ENCODE measurements at places on chromosomes 11 and 22. TPM values are rescaled to one million over a fixed set of nuclear protein-coding genes. Genes with fewer than 3 reads are reported as not detected.
A peak's percentile ranks its signal among the peaks of the same experiment; 100 is the strongest.

DNA sequence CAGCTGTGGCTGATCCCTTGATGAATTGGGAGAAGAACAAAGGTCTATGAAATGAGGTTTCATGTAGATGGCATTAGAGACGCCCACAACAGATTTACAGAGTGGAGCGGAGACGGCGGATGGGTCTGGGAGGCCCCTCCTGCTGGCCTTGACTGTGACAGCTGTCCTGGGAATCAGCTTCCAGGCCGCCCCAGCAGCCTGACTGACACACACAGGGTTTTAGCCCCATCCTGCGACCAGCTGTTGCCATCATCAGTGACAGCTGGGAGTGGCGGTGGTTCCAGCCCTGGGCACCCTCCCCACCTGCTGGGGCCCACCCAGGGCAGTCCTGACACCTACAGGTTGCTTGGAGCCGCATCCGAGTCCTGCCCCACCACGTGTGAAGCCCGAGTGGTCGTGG, 64.0 kb upstream of the PPP6R3 start:
- no peak for DNase-seq

The MS4A12 gene
- total RNA-seq, result not detected

DNA sequence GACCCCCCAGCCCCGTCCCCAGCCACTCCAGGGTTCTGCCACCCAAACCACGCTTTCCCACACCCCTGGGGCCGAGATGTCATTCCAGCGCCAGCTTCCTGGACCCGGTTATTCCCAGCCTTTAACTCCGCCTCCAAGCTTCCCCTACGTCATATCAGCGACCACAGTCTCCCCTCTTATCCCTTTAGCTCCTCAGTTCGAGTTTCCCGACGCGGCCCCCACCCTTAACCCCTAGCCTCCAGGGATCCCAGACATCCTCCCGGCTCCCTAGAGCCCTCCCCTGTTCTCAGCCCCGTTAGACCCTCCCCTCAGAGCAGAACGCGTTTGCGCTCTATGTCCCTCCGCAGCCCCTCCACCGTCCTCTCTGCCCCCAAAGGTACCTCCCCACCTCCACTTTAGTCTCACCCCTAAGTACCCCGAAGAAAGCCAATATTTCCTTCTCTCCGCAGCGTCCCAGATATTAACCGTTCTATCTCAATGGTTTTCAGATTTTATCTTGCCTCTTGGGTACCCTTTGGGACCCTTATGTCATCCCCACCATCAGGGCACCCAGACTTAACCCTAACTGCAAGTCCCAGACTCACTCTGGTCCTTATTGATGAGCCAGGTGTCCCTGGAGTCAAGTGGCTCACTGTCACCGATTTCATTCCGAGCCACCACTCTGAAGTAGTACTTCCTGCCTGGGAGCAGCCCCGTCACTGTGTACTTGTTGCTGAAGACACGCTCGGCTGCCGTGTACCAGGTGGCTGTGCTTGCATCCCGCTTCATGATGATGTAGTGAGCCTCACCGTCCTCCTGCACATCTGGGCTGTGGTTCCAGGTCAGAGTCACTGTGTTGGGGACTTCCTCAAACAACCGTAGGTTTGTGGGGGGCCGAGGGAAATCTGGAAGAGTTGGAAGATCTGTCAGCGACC, 8.0 kb downstream of the TMEM86A start:
- peak; percentile 76 for DNase-seq

The OR6T1 gene
- total RNA-seq, result not detected

The NAALADL1 gene
- total RNA-seq, result 4.1 TPM

The PKP3 gene
- 0.73 TPM for total RNA-seq

The LARGE2 gene
- not detected for total RNA-seq

DNA sequence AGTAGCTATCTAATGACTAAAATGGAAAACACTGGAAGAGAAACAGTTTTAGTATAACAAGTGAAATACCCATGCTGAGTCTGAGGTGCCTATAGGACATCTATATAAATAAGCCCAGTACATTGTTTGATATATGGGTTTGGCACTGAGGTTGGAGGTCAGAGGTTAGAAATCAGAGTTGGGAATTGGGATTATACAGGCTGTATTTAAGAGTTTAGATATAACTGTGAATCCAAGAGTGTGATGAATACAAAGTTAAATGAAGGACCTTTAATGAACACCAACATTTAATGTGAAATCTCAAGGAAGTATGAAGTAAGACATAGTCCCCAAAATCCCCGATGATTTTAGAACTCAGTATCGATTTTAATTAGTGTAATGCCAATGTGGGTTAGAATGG, 3.1 kb upstream of the HBD start:
- no peak for DNase-seq

The CASP4 gene
- total RNA-seq, result 5.2 TPM

The LYVE1 gene
- 15.2 TPM for total RNA-seq

DNA sequence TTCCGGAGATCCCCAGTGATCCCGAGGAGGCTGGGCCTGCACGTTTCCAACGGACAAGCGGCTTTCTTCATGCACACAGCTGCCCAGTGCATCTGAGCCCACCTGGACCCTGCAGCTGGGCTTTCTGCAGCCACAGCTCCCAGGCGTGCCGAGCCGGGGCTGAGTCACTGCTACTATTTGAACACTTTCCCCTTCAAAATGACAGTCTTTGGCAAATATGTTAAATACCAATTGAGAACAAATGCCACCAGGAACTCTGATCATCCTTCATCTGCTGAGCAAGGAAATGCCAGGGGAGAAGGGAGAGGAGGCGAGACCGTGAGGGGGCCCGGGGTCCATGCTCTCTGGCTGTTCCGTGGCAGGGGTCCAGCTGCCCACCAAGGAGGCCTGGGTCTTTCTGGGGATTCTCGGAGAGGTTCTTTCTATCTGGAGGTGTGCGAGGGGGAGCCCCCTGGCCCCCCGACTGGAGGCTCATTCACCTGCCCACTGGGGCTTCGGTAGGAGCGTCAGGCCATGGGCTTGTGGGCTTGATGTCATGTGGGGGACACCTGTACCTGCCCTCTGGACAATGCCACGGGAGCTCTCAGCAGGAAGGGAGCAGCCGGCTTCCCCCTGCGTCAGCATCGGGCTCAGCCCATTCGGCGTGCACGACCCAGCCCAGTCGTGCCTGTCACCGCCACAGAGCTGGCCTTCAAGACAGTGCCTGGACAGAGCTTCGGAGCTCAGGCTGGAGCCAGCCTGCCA, 159.6 kb downstream of the CTTN start:
- DNase-seq, result no peak

The TMEM121B gene
- total RNA-seq, result 9.0 TPM

DNA sequence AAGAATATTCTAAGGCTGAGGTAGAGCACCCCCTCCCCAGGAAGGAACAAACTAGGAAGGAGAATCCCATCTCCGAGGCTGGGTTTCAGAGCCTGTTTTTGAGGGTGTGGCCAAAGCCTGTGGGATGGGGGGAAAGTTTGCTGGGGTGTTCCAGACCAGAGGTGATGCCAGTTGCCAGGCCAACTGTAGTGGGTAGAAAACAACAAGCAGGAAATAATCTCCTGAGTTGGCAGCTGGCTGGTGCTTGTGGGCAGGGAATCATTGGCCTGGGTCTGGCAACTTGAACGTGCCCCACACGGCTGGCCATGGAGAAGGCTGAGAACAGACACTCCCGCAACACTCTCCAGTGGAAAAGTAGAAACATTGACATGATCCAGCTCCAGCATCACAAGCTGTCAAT, 385.6 kb downstream of the ETS1 start:
- DNase-seq, result no peak

The CHADL gene
- 2.4 TPM for total RNA-seq

DNA sequence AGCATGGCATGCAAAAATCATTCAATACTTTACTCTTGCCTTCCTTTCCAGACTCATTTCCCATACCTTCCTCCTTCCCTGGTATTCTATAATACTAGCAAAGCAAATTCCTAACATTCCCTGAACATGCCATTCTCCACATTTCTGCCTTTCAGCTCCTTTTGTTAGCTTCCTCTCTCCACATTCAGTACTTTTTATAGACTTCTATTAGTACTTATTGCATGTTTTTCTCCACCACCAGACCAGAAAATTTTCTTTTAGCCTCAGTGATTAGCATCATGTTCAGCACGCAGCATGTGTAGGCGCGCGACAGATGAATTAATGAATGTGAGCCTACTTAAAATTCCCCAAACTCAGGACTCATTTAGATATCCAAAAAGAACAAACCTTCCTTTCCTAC, 935.3 kb downstream of the DLG2 start:
- no peak for DNase-seq

- no peak for DNase-seq
These were observed 857.8 kb downstream of the JRKL start for GRCh38 chr11:97247601-97248000.

The CARNS1 gene
- total RNA-seq, result 0.18 TPM

The OR2AT4 gene
- not detected for total RNA-seq

- DNase-seq, result no peak
These were observed 784 bp upstream of the SYNGR1 start for GRCh38 chr22:39348909-39349505.
